ENCODE measurements at places on chromosomes 1 and 21. TPM values are rescaled to one million over a fixed set of nuclear protein-coding genes. Genes with fewer than 3 reads are reported as not detected.

- peak; percentile 50 for DNase-seq
Observed at GRCh38 chr1:157948312-157949073, 45.0 kb upstream of the KIRREL1 start.

The PRR9 gene
- total RNA-seq = not detected

GRCh38 chr1:40042341-40042740, 1.8 kb downstream of the CAP1 start:
- no peak for DNase-seq

The LPAR3 gene
- 3.6 TPM for total RNA-seq

The AVPR1B gene
- not detected for total RNA-seq

The MTMR11 gene
- total RNA-seq = 7.3 TPM

The KDF1 gene
- not detected for total RNA-seq

DNA sequence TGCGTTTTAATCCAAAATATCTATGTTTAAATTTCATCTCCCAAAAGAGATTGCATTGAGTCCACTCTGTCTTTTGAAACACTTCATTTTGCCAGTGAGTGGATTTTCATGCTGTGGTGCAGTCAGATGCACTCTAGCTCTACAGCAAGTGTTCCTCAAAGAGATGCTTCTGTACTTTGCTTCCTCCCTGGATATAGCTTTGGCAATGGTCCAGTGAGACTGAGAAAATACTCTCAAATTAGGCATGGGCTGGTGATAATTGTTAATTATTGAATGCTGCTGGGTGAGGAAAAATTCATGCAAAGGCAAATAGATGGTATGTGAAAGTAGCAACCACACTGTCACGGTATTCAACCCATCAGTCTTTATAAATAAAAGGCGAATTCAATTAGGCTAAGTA, 396.9 kb downstream of the ADGRL2 start:
- DNase-seq = no peak
